Psoas muscle (tissue), 8 donors: ENCODE measurements at places on chromosomes 4 and X.

GRCh38 chr4:172348426-172348825 is 535.2 kb downstream of the GALNTL6 start:
- DNase-seq = no peak

DNA sequence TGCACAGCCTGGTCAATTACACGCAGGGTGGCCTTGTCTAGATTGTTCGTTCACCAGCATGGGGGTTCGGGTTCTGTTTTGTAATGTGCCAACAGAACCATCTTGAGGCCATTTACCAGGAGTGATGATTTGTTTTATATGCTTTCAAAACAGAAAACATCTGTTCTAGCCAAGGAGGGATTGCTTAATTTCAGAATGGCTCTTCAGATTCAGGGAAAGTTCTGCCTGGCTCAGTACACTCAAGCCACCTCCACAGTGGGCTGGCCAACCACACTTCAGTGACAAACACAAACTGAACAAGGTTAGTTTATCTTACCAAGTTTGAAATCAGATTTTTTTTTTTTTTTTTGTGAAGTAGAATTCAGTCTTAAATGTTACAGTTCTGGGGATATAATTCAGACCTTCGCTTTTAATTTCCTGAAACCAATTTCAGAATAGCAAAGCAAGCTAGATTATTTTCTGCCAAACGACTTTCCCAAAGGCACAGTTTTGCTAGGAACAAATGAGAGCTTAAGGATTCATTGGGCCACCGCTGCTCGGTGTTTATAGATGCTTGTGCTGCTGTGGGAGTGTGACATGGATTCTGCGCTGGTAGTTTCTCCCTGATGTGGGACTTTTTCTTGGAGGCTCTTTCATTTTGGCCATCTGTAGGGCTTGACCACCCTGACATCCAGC is 23.4 kb downstream of the SMS start:
- DNase-seq = no peak

GRCh38 chr4:183571350-183571941 is 66.6 kb downstream of the ING2 start:
- DNase-seq = no peak

GRCh38 chrX:46698691-46699090 is 60.2 kb downstream of the SLC9A7 start:
- no peak for DNase-seq

DNA sequence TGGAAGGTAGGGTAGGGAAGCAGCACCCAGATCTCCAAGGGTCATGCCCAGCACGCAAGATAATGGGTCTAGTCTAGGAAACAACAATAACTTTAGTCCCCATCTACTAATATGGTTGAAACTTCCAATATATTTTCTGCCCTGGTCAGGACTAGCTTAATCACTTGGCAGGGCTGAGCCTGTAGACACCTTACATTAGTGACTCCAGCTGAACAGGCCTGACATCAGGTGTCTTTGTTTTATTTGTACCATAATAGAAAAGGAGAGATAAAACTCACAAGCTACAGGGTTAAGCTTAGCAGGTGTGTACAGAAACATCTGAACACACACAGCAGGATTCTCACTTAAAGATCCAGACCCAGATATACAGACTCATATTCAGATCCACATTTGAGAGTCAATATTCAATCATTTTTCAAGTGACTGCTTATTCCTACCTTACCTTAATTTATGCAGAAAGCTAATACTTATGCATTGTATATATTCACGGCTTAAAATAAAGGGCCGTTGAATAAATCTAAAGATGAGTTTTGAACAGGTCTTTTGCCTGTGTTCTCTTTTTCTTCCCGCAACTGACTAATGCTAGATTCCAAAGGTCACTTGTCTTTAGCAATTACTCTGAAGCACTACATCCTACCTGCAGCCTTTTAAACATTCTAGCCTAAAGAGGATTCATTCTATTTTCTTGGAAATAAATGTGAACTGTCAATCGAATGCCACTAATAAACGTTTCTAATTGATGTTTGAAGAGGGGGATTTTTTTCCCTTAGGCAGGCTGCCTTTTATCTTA is 745.3 kb downstream of the RPA4 start:
- DNase-seq = no peak

DNA sequence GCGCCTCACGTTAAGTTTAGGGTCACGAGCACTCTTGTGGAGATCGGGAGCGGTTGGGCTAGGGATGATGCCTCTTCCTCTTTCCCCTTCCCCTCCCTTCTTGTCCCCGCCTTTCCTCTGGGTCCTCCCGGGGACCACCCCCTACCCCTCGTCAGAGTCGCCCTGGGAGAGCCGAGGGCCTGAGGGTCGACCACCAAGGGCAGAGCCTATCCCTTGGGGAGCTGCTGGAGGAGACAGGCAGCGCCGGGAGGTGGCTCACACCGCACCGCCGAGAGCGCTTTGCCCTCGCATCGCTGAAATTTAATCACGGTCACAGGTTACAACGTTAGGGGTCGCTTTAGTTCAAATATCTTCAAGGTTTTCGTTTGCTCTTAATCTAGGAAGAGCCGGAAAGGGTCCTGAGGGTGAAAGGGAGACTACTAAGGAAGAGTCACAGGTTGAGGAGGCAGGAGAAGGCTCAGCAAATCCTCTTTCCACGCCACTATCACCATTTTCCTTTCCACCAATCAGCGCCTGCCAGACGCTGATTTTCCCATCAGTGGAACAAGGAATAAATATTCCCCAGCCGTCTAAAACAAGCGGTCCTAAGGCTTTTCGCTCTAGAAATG is 528 bp upstream of the SNCA start:
- DNase-seq = no peak

GRCh38 chr4:164446516-164446915 is 307.4 kb upstream of the SMIM31 start:
- no peak for DNase-seq

- no peak for DNase-seq
These were observed 620 bp downstream of the ITM2A start for GRCh38 chrX:79366556-79366872.

GRCh38 chr4:189302719-189303118 is 638.0 kb upstream of the FRG1 start:
- no peak for DNase-seq

- DNase-seq = no peak
These were observed 1.7 kb downstream of the NKX3-2 start for GRCh38 chr4:13542577-13543031.

GRCh38 chrX:2828344-2828958 is at the start of gene GYG2:
Gene GYG2 (plus strand): TSS chrX:2828930. CDS start chrX:2830189, 1,259 bp downstream.
- no peak for DNase-seq

DNA sequence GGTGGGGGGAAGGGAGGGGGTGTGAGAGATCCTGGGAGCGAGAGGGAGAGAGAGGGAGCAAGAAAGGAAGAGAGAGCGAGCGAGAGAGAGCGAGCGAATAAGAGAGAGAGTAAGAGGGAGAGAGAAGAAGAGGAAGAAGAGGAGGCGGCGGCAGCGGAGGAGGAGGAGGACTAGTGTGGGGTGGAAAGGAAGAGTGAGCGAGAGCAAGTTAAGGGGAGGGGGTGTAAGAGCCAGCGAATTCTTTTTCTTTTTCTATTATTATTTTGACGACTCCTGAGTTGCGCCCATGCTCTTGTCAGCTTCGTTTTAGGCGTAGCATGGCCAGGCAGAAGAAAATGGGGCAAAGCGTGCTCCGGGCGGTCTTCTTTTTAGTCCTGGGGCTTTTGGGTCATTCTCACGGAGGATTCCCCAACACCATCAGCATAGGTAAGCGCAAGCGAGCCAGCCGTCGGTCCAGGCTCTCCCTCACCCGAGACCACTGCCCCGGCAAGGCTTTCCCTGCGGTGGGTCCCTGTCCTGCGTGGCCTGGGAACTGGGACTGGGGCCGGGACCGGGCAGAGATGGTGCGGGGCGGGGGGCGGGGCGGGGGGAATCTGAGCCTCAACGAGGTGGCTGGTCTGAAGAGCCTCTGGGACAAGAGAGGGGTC is at the start of gene GRIA3:
Gene GRIA3, plus strand, starts transcription at position 60 of the 647 bp plus-strand sequence. Its CDS starts 258 bp downstream, at position 318.
- no peak for DNase-seq

DNA sequence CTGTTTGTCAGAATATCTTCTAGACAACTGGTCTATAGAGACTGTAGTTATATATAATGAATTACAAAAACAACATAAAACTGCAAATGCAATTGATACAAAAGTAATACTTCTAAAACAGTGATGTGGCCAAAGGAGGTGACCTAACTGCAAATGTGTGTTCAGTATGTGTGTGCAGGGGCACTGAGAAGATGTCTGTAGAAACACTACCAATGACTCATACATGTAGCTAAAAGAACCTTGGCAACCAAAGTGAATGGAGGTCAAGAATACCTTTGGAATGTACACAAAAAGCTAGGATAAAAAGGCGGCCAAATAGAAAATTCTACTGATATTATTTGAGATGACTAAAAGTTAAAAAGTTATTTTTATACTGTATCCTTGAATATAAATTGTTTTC is 261.8 kb downstream of the CAMK2D start:
- no peak for DNase-seq

- DNase-seq = no peak
These were observed 60.3 kb downstream of the DCTD start for GRCh38 chr4:182856862-182857261.

DNA sequence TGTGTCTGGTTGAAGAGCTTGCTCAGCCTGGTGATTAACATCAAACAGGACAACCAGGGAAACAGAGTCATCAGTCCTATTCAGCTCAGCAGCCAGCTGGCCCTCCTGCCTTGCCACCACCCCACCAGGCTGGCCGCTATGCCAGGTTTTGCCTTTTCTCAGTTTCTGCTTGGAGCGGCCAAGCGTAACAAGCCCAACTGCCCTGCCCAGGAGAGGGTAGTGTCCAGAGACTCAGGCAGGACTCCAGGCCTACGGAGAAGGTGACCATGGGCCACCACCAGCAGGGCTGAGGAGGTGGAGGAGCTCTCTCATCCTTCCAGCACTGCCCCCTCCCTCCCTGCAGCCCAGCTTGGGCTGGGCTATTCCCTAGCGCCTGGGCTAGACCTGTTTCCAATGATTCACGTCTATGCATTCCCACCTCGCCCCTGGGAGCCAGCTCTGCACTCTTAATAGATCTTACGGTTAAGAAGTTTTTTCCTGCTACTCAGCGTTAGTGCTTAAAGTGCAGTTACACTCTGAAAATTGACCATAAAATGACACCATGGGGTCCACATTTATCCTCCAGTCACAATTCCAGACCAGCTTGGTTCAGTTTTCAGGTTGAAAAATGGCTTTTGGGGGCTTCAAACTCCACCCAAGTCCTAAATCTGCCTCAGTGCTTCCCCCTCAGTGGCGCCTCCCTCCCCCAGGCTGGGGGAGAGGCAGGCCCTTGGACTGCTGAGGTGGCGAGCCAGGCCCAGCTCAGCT is 124.0 kb upstream of the PJA1 start:
- DNase-seq = no peak

- DNase-seq = no peak
These were observed 58.1 kb downstream of the SLC30A9 start for GRCh38 chr4:42048394-42048793.

DNA sequence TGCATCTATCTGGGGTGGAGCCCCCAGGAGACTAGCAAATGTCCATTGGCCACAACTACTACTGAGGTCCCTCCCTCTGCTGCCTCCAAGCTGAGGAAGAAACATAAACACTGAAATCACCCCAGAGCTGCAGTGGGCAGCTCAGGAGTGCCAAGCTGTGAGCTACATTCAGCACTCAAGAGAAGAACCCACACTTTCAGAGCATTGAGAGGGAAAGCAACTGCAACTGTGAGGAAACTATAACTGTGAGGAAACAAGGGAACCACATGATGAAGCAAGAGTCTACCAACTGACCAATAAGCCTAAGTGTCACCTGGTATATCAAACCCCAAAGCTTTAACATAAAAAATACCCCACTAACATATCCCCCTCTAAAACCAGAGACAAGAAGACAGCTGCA is 373.5 kb upstream of the TACR3 start:
- DNase-seq = no peak

GRCh38 chr4:73446336-73446938 is 10.4 kb downstream of the AFP start:
- no peak for DNase-seq

- DNase-seq = no peak
These were observed 17.8 kb upstream of the MCF2 start for GRCh38 chrX:139725720-139726119.

GRCh38 chr4:113610537-113610936 is 151.0 kb downstream of the CAMK2D start:
- no peak for DNase-seq
